ENCODE measurements at places on chromosomes 16 and 17.
A peak's percentile ranks its signal among the peaks of the same experiment; 100 is the strongest.

DNA sequence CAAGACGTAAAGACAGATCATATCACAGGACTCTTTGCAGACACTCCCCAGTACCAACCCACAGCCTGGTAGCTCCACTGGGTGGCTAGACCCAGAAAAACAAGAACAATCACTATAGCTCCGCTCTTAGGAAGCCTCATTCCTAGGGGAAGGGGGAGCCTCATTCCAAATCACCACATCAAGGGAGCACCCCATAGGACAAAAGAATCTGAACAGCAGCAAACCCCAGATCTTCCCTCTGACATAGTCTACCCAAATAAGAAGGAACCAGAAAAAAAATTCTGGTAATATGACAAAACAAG is 237.8 kb downstream of the CEP112 start:
- no peak for DNase-seq

DNA sequence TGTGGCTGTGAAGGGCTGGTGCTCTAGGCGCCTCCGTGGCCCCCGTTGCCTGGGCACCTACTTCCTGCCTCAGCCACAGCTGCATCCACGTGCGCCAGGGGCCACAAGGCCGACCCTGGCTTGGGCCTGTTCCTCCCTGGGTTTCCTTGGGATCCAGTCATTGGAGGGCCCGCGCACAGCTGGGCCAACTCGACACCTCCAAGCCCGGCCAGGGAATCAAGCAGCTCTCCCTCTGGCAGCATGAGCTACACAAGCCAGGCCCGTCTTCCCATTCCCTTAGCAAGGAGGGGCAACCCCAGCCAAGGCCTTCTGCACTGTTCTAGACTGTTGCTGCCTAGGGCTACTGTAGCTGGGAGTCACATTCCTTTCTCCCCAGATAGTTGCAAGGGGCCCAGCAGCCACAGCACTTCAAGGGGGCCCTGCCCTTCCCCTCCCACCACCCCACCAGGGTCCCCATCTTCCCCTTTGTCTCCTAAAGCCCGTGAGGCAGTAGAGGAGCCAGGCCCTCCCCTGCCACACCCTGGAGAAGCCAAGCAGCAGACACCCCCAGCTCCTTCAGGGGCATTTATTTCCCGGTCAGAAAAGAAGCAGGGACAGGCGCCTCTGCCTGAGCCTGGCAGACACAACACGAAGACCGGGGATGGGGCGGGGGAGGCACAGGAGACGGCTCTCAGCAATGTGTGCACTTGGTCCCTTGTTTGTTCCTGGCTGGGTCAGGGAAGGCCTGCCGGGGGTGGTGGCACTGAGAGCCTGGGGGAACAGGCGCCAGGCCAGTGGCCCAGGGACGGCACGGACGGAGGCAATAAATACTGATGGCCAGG is 3.8 kb downstream of the ARHGDIA start:
- DNase-seq, result no peak

DNA sequence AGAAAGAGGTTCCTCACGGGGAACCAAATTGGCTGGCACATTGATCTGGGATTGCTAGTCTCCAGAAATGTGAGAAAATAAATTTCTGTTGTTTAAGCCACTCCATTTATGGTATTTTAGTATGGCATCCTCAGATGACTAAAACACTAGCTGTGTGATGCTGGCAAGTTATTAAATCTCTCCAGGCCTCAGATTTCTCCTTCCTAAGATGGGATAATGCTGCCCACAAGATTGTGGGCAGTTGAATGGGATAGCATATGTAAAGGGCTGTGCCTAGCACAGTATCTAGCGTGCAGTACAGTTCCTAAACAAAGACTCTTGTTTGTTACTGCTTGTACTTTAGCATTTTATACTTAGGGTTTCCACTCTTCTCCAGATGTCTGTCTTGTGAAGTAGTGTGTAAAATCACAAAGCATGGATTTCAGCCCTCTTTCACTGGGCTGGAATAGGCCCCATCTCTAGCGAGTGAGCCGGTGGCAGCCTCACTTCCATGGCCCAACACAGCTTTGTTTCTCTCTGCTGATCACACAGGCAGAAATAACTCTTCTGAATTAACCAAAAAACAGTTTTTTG is 38.2 kb upstream of the PHAF1 start:
- no peak for DNase-seq

GRCh38 chr16:85923153-85924021 is 24.4 kb downstream of the IRF8 start:
- DNase-seq, result no peak

GRCh38 chr17:30600830-30601494 is 123.8 kb downstream of the GOSR1 start:
- DNase-seq, result peak; percentile 20

DNA sequence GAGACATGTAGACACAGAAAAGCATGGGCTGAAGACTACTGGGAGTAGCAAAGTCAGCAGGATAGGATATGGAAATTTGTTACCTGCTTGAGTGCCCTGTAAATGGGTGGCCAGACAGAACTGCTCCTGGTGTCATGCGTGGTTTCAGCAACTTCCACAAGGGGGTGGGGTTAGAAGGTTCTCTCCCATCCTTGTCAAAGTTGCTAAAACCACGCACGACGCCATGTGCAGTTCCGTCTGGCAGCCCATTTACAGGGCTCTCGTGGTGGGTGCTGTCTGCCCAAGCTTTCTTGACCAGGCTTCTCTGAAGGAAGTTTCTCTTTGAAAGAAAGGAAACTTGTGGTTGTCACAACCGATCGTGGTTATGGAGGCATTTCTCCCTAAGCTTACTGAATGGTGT is 6.9 kb upstream of the DBNDD1 start:
- DNase-seq, result no peak

- DNase-seq, result no peak
These were observed 1.9 kb upstream of the CBLN1 start for GRCh38 chr16:49283376-49284049.

DNA sequence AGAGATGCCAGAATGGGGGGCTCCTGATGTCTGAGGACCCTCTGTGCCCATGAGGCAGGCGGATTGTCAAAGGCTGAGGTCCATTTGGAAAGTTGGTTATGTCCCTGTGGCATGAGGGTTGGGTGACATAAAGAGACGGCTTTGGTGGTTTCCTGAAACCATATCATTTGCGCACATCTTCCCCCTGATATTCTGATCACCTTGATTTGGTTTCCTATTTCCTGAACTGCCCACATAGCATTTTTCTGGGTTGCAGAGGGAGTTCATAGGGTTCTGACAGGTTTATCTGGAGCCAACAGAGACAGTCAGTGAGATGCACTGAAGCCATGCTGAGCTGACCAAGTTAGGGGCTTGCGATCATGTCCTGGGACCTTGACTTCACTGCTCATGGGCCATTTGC is 15.7 kb upstream of the RNF222 start:
- DNase-seq, result no peak

DNA sequence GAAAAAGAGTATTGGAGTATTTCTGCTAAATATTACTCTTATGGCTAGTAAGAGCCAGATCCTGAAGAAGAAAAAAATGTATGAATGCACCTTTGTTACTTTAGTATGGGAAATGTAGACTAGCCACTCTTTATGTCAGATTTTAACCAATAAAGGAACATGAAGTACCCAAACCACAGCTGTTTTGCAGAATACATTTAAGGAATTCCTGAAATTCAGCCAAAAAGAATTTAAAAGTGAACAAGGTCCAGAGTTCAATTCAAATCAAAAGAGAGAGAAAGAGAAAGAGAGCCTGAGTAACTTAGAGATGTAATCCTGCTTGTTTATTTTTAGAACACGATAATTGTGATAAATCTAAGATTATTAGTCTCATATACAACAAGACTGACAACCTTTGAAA is 1.2 kb downstream of the KCNJ16 start:
- no peak for DNase-seq

DNA sequence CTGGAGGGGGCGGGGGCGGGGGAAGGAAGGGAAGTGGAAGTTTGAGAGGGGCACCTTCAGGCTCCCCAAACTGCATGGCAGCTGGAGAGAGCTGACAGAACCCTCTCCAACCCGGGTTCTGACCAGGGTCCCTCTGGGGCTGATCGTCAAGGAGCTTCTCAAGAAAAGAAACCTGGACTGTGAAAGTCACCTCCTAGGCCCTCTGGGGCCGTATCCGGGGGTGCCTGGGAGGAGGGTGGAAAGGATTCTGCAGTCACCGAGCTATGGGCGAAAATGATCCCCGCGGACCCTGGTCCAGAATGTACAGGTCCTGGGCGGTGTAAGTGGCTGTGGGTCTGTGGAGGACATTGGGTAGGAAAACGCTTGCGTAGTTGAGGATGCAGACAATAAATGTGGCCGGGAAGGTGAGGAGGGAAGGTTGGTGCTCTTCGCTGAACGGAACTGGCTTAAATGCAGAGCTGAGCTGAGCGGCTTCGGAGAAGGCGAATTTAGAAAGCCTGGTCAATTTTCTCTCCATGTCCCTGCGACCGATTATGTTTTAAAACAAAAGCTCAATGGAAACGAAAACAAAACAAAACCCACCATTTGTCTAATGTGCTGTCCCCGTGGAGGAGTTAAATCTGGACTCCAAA is 3.6 kb upstream of the LHX1 start:
- DNase-seq, result no peak

- no peak for DNase-seq
These were observed 28.6 kb downstream of the MYO18A start for GRCh38 chr17:29151567-29151966.

DNA sequence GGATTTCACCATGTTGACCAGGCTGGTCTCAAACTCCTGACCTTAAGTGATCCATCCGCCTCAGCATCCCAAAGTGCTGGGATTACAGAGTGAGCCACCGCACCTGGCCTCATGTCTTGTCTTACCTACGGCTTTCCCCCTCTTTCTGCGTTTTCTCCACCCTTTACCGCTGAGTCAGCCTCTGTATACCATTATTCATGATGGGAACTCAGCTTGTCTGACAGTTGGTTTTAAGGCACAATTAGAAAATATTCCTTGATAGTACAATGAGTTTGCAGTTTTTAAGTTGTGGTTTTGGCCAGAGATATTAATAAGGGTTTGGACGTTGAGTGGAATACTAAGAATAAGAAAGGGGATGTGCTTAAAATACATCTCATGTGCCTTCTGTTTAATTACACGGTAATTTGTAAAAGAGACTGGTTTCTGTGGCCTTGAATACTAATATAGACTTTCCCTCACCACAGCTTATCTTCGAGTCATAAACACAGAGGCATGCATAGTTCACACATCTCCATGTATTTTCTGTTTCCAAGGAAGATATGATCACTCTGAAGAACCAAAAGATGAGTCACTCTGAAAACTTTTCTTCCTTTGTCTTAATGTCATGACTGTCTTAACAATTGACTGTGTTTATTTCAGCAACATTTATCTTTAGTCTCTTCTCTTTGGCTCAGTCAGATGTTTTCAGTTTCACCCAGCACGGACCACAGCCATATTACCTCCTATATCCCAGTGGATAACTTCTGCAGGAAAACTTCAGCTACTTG is 54.4 kb downstream of the PITPNC1 start:
- no peak for DNase-seq

- no peak for DNase-seq
These were observed 81.0 kb upstream of the HNF1B start for GRCh38 chr17:37825851-37826250.

DNA sequence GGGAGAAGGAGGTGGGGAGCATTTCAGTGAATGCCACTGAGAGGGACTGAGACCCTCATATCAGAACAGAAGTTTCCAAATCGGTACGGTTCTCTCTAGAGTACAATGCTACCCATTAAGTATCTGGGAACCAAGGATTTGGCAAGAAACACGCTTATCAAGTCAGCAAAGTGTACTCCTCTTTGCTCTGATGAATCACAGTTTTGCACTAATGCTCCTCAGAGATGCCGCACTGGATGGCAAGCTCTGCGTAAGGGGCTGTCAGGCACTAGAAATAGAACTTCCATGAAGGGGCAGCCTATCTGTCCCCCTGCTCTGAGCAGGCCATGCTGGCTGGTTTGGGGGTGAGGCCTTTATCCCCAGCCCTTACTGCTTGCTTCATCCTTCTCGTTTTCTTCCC is 4.8 kb upstream of the ABCC12 start:
- DNase-seq, result no peak

- DNase-seq, result no peak
These were observed 7.8 kb downstream of the NACA2 start for GRCh38 chr17:61583242-61583641.

DNA sequence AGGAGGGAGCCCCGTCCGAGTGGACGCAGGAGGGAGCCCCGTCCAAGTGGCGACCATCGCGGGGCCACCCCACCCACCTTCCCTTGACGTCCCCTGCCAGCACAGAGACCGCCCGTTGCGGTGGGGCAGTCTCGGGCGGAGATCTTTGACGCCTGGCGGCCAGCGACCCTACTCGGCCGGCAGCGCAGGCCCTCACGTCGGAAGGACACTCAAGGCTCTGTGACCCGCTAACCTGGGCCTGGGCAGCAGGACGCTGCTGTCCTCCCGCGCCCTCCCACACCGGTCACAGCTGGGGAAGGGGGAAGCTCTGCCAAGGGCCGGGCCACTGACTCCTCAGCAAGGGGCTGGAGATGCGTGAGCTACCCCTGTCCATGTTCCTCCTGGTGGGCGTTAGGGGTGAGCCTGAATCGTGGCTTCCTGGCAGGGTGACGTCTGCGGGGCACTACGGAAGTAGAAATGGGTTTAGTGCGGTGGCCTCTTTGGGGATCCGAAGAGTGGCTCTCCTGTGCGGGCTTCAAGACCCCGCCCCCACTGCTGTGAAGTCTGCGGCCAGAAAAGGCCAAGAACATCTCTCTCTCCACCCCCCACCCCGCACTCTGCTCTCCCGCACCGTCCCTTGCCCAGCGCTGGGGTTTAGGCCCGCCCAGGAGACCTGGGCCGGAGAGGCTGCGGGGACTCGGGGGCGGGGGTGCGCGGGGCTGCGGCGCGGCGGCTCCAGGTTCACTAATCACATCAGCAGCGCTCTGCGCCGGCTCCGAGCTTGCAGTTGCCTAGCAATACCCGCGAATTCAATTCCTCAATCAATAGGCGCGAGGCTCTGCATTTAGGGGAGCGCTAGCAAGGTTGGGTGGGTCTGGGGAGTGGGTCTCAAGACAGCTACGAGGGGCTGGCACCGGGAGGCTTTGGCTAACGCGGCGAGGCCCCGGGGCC is 5.8 kb downstream of the CBX8 start:
- no peak for DNase-seq

- DNase-seq, result no peak
These were observed 20.4 kb downstream of the CEP295NL start for GRCh38 chr17:78882540-78883088.

- DNase-seq, result no peak
These were observed 5.8 kb downstream of the TOM1L2 start for GRCh38 chr17:17966399-17966798.

GRCh38 chr16:49545741-49546448 is 172.3 kb downstream of the C16orf78 start:
- DNase-seq, result no peak

- no peak for DNase-seq
These were observed 436.4 kb upstream of the DYNLRB2 start for GRCh38 chr16:80104401-80104800.

- DNase-seq, result peak; percentile 28
These were observed 43.0 kb upstream of the TOB1 start for GRCh38 chr17:50908860-50909764.

All from effector memory CD8-positive, alpha-beta T cell (primary cell).